Activated CD4-positive, alpha-beta memory T cell treated with anti-CD3 and anti-CD28 coated beads, Interleukin-2, amount 10 ng/mL, durations not matched to agents 7 days and 5 days (primary cell): ENCODE measurements at places on chromosomes 16 and 17. TPM values are rescaled to one million over a fixed set of nuclear protein-coding genes. Genes with fewer than 3 reads are reported as not detected.

- peaks cover 64% of the 10 kb centered on the region for H3K27me3 ChIP-seq
- DNase-seq: no peak
- no peaks in the 10 kb centered on the region for H3K36me3 ChIP-seq
- no peaks in the 10 kb centered on the region for H3K4me1 ChIP-seq
These were observed 5.3 kb upstream of the TMEM100 start for GRCh38 chr17:55727920-55728319.

Gene KRT12
- total RNA-seq: not detected

DNA sequence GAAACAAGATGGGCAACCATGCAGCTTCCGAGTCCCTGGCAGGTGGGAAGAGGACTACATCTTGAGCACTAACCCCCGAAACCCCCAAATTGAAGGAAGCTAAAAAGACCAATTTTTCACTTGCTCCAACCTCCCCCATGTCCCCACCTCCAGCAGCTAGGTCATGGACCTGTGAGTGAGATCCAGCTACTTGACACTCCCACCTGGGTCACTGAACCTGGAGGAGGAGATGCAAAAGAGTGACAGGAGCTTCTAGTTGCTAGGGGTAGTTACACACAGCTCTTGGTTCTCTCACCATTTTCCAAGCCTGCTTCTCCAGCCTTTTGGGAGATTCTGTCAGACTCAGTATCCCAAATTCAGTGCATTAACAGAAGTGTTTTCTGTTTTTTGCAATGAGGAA is 11.2 kb downstream of the PDZD9 start:
- H3K27me3 ChIP-seq: no peaks in the 10 kb centered on the region
- H3K36me3 ChIP-seq: peaks cover 18% of the 10 kb centered on the region
- H3K4me3 ChIP-seq: no peak overlapping the region
- DNase-seq: no peak
- H3K27ac ChIP-seq: no peak overlapping the region
- peaks cover 41% of the 10 kb centered on the region for H3K4me1 ChIP-seq

Gene CDRT15
- not detected for total RNA-seq

Gene ACSM2A
- not detected for total RNA-seq

DNA sequence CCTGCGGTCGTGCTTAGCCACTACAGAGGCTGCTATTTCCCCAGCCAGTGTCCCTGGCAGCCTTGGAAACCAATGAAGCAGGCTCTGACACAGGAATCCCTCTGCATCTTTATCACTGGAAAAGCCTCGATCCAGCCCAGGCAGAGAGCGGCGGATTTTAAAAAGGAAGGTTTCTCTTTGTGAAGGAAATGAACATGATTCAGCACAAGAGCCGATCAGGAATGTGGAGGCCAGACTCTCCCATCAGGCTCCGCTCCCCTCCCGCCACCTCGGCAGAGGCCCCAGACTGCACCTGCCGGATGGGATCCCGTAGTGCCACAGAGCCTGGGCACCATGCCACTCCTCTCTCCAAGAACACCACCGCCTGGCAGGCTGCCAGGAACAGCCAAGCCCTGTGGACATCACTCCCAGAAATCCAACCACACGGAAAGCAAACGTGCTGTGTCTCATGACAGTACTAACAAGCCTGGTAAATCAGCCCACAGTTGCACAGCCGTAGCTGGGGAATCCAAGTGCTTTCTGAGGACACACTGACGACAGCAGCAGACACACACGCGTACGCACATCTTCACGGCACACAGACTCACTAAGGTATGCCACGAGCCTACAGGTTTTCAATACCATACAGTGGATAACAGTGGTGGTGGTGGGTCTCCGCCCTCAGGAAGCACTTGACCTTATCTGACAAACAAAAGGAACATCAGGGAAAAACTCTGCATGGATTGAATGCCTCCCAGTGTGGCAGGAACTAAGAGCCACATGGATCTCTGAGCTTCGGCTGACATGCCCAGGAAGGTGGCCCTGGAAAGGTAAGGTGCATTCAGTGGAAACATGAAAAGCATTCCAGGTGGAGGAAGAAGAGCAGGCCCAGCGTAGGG is 5.4 kb downstream of the LRRC75A start:
- H3K4me3 ChIP-seq: no peak overlapping the region
- H3K4me1 ChIP-seq: peaks cover 10% of the 10 kb centered on the region
- no peak overlapping the region for H3K27ac ChIP-seq
- H3K36me3 ChIP-seq: no peaks in the 10 kb centered on the region

DNA sequence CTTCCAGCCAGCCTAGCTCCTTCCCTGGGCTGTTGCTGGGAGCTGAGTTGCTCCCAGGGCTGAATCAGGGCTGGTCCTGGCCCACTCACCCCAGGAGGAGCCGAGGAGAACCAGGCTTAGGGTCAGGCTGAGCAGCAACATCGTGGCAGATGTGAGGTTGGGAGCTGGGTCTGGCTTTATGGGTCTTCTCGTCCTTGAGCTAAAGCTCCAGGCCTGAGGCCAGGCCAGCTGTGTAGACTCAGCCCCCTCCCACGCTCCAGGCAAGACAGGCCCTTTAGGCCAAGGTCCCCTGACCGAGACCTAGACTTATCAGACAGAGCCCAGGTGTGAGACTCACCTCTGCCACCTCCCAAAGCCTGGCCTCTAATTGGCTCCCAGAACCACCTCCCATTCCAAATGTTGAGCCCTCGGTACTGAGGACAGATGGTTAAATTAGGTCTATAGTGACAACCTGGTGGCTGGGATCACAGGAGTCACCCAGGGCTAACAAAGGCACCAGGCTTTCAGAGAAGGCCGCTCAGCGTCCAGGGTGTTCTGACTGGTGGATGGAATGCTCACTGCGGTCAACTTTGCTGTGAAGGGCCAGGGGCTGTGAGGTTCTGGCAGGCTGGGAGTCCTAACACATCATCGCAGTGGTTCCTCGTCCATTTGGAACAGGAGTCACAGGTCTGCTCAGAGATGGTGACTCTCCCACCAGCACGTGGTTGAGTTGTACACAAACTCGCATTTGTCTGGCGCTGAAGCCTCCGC is at the start of gene CTRL:
CTRL (minus strand) TSS at position 151 of the 750 bp plus-strand sequence; CDS start at position 141, 10 bp downstream.
- peaks cover 23% of the 10 kb centered on the region for H3K4me1 ChIP-seq
- peaks cover 50% of the 10 kb centered on the region for H3K36me3 ChIP-seq
- no peak within 1 kb of the TSS for H3K4me3 ChIP-seq
- H3K27me3 ChIP-seq: no peaks in the 10 kb centered on the region
- no peak for DNase-seq
- peak within 1 kb of the TSS; percentile 2 for H3K27ac ChIP-seq

Gene GSG1L
- total RNA-seq: 0.55 TPM

DNA sequence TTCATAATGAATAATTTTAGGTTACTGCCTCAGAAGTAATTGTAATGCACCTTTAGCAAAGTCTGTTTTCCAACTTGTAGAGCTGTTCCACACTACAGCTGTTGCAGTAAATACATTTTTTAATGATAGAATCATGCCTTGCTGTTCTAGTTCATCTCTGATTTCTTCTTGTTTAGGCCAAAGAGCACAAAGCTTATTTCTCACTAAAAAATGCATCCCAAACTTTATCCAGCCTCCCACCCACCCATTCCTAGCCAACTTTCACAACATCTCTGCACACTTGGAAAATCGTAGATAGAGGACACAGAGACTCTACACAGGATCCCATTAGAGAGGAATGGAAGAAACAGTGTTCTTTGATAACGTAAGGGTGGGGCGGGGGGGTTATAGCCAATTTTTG is 252.2 kb upstream of the DYNLRB2 start:
- no peak overlapping the region for H3K27ac ChIP-seq
- no peaks in the 10 kb centered on the region for H3K36me3 ChIP-seq

- H3K27me3 ChIP-seq: peaks cover 1% of the 10 kb centered on the region
- DNase-seq: no peak
- no peak overlapping the region for H3K4me3 ChIP-seq
- H3K4me1 ChIP-seq: no peaks in the 10 kb centered on the region
- H3K36me3 ChIP-seq: no peaks in the 10 kb centered on the region
These were observed 94.7 kb downstream of the SALL1 start for GRCh38 chr16:51056331-51056730.
